ENCODE measurements at places on chromosomes 7 and 10.

DNA sequence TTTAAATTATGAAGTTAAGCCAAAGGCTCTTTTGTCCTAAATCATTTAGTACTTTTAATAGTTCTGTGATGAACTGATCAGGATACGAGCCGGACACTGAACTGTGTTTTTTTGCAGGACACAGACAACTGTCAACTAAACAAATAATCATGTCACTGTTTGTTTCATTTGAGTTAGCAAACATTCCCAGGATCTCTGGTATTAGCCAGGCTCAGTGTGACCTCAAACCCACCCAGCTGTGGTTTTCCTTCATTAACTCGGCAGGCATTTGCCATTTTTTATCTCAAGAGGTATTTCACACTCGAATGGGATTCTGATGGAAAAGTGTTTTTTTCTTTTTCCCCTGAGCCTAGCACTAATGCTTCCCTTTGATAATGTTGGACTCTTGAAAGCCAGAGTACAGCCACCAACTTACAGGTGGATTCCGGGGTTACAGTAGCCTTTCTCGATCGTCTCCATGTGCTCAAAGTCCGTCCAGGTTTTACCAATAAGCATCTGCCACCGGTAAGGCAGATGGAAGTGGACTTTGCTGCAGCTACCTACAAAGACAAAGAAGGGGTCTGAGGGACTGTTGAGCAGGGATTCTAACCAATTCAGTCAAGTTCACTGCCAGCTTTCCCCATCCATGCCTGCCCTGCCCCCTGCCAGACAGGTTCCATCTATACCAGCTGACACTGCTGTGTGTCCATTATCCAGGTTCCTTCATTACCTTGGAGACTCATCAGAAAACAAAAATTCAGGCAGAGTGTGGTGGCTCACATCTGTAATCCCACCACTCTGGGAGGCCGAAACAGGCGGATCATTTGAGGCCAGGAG, 33.4 kb downstream of the ZC3HAV1 start:
- no peak for DNase-seq

GRCh38 chr7:22698767-22699166, 28.2 kb upstream of the IL6 start:
- DNase-seq: no peak

GRCh38 chr10:9951481-9952257, 1066.0 kb upstream of the CELF2 start:
- DNase-seq: no peak

DNA sequence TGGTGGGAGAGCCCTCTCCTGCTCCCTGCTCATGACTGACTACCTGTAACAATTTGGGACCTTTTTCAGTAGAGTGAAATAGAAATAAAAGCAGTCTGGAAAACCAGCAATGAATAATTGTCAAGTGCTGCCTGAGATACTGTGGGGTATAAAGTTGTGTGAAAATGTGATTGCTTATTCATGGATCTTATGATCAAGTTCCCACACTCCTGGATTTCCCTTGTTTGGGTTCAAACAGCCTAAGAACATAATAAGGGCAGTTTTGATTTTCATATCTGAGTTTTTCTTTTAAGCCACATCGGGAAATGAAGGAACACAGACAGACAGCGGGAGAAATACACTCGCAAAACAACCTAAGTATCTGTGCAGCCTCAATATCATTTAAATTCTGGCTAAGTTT, 52.9 kb downstream of the CALD1 start:
- DNase-seq: no peak

- DNase-seq: no peak
Observed at GRCh38 chr7:155115288-155115687, 45.2 kb downstream of the HTR5A start.

DNA sequence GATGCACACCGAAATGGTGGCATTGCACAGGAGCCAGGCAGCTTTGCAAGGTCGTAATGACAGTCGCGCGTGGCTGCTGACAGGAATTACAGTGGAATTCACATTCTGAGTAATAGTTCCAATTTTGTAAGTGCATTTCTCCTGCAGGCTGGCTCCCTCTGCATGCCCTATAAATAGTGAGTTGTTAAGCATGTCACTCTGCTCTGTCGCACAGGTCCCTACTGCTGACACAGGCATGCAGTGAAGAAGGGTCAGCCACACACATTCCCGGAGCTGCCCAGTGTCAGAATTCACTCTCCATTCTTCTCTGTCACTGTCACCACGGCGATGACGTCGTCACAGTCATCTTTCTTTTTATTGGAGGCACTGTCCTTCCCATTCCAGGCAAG, 49.2 kb upstream of the SHH start:
- no peak for DNase-seq

DNA sequence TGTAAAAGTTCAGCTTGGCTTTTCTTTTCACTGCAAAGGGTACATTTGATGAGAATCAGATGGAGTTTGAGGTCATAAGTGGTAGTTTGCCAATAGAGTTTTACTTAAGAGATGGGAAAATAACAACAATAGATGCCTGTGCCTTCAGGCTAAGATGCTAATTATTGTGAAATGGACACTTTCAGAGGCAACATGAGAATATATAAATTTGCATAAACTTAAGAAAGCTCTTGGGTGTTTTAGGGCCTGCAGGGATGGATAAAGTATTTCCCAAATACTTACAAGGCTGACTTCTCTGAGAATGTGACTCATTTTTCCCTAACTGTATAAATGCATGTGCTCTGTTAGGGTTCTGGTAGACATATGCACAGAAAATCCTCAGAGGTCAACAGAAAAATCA, 200.3 kb upstream of the SVIL start:
- DNase-seq: no peak

DNA sequence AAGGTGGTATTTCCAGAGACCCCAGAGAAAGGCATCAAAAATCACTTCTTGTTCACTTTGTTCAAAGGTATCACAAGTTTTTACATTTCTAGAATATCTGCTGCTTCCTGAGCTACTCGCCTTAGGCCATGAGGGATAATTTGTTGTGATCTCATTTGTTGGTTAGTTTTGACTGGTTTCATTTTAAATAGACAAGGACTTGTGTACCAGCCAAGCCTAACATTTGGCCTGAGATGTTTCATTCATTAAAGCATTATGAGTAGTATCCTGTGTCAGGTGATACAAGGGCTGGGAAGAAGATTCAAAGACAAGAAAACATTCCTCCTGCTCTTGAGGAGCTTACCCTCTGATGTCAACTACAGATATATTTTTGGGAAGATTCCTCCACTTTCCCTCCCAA, 170.3 kb upstream of the FAM171A1 start:
- no peak for DNase-seq

DNA sequence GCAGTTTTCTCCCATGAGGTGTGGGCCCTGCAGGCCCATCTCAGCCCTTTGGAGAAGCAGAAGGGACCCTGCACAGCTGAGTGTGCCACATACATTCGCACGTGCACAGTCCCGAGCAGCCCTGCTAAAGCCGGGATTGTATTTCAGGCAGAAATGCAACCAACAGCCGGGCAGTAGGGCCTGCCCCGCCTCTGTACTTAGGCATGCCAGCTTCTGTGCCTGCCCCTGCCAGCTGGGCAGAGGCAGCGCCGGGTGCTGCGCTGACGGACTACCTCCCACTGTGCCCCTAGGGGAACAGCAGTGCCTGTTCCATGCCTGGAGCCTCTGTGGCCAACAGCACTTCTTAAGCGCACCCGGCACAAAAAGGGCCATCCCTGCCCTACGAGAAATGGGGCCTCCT, 170.3 kb downstream of the NEURL1 start:
- no peak for DNase-seq

- DNase-seq: no peak
Observed at GRCh38 chr10:486206-486605, 203.3 kb downstream of the DIP2C start.

- DNase-seq: no peak
Observed at GRCh38 chr10:84551437-84552120, 223.2 kb downstream of the CCSER2 start.

DNA sequence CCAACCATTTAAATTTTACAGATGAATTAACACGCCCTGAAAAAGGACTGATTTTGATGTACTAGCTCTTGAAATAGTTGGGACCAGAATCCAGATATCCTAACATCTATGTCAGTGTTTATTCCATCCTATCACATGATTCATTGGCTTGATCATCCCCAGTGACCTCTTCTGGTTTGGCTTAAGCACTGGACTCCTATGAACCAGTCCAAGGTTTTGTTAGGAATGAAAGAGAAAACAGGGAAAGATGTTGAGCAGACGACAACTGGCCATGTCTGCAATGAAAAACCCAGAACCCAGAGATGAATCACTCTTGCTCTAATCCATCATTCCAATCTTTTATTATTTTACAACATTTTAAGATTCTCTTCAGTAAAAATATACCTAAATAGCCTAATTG, 1080.9 kb downstream of the SORCS1 start:
- DNase-seq: no peak

GRCh38 chr10:131173484-131174210, 137.9 kb downstream of the TCERG1L start:
- DNase-seq: no peak

DNA sequence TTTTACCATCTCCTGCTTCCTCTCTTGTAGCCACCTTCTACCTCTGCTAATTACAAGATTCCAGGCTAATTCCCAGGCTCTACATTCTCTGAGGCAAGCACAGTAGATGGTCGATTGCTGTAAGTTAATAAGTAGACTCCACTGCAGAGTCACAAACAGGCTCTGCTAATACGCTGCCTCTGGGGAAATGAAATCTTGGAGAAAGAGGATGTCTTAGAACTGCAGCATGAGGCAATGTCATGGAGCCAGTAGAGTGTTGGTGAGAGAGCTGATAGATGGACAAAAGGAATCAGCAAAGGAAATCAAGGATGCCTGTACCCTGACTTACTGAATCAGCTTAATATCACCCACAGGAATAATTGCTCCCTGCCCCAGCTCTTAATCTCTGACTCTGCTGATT, 1260.3 kb downstream of the XPNPEP1 start:
- DNase-seq: no peak

DNA sequence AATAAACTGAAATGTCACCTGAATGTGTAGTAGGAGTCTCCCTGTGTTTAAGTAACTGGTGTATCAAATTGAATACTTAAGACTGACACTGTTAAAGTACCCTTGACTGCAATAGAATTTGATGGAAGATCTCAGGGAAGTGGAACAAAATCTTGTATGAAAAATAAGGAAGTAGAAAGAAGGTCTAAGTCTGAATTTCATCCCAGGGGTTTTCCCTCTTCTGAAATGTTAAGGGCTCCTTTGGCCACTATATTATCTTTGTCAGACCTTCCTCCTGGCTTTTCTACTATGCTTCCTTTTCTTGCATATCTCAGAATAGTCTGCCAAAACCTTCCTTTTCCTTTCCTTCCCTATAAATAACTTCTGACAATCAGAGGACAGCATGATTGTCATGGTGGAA, 59.6 kb downstream of the BLNK start:
- DNase-seq: no peak

- DNase-seq: no peak
Observed at GRCh38 chr7:94813917-94814316, 93.5 kb upstream of the PPP1R9A start.

- DNase-seq: no peak
Observed at GRCh38 chr10:71819441-71819861, 31.6 kb downstream of the PSAP start.

GRCh38 chr7:24981171-24981951, 1.4 kb upstream of the OSBPL3 start:
- no peak for DNase-seq

DNA sequence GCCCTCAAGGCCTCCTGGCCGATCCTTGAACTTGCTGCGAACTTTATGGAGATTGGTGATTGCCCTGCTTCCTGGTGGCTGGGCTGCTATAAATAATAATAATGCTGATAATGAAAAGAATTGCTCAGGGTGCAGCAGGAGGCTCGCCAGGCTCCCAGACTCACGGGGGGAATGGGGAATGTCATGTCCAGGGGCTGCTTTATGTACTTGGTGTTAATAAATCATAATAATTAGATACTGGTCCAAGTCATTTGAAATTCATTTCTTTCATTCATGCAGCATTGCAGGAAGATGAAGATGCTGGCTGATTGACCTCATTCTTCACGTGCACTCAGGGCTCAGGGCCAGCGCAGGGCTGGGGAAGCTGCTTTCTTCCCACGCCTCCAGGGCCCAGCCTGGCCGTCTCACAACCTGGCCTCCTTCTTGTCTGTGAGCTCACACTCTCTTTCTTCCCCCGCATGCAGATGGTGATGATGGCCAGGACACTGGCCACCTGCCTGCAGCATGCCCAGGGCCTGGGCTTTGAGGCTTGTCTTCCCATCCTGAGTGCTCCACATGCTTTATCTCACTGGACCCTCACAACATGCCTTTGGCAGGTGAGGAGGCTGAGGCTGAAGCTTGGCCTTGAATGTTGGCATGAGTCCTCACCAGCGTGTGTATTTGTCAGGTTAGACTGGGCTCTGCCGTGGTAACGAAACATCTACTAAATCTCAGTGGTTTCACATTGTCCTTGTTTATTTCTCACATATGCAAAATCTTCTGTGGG, 138.4 kb upstream of the TNS3 start:
- no peak for DNase-seq

DNA sequence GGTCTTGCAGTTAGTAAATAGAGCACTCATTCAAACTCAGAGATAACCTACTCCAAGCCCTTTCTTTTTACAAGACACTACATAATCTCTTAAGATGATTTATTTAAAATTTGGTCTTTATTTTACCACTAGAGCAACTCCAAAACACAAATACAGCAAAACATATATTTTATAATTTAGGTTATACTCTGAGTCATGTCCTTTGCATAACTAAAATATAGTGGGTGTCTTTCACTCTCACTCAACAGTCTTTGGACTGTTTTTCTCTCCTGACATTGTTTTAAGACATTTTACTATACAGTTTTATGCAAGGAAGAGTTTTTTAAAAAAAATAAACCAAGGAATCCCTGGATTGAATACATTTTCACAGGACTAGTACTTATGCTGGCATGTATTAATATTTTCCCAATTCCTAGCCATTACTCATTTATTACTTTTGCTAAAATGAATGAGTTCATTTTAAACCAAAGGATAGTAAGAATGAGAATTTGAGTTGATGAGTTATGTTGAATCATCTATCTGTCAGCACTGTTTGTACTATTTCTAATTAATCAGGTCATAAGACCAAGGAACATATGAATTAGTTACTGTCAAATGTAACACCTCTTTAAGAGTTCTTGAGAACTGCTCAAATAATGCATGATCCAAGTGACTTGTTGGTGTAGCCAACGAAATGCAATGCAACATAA, 303.1 kb upstream of the FZD1 start:
- no peak for DNase-seq

DNA sequence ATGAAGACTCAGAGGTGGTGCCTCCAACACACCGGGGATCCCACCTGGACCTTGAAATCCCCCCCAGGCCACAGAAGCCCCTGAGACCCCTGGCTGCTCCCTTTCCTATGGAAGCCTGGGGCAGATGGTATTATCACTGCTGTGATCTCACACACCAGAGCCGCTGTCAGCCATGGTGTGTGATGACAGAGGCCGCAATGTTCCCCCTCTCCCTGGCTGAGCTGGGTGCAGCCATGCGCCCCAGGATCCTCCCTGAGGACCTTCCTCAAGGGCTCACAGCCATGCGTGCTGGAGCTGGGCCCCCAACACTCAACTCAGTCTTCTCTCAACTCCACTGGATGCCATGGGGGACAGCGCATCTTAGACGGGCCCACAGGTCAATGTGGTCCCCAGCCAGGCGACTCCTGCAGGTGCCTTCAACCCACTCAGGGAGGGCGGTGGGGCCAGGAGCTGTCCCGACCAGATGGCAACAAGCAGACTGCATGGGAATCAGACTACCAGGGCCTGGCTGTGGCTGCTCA, 44.9 kb downstream of the VIPR2 start:
- DNase-seq: no peak
